ENCODE measurements at places on chromosomes 11 and 22.

GRCh38 chr11:15484398-15484797 is 369.7 kb downstream of the INSC start:
- DNase-seq = no peak

DNA sequence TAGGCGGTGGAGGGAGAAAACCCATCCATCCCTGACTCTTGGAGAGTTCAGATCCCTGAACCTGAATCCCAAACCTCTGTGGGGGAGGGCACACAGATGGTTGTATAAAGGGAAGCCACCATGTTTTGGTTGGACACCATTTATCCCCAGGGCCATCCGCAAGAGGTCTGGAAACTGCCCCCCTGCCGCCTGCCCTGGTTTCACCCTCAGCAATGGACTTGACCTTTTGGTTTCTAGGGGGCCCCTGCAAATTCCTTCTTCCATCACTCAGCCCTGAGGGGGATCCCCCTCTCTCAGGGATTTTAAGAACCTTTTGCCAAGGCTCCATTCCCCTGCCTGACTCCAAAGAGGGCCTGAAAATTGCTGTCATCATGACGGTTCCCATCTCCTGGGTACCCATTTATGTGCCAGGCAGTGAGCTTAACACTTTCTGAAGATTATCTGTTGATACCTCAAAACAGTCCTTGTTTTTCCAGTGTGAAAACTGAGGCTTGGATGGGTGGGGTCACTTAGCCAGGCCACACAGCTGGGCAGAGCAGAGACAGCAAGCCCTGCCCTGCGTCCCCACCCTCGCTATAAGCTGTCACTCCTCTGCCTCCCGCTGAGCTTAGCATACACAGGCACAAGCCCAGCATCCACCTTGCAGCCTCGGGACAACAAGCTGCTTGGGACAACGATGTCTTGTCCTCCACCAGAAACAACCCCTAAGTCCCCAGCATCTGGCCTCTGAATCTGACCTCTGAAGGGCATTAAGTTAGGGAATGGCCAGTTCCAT is 33.2 kb upstream of the CRYBB3 start:
- no peak for DNase-seq

DNA sequence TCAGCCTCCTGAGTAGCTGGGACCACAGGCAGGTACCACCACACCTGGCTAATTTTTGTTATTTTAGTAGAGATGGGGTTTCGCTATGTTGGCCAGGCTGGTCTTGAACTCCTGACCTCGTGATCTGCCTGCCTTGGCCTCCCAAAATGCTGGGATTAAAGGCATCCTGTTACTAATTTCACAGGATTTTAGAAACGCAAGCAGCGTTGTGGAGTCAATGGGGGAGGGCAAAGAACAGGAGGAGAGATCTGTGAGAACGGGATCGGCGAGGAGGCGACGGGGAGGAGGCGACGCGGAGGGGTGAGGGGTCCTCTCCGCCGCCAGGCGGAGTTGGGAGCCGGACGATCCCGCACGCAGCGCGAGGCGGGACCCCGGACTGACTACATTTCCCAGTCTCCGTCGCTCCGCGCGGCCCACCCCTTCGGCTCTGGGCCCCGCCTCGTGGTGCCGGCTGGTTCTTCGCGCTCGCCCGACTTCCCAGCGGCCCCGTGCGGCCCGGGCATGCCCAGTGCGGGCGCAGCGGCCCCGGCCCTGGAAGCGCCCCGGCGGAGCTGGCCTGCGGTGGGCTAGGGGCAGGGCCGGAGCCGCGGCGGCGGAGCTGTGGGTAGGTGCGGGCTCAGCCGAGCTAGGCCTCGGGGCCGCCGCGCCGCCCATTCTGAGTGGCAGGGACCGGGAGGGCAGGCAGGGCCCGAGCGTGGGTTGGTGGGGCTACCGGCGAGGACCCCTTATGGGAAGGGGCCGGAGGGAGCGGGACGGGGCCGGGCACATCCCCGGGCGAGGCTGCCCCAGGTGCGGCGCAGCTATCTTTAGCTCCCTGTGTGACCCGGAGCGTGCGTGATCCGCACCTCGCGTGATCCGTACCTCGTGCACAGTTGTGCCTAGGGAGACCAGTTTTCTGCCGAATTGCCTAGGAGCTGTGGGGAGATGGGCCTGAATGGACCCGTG is at the start of gene EI24:
Gene EI24, plus strand, starts transcription at position 508 of the 945 bp plus-strand sequence. CDS start 3,051 bp downstream, outside the sequence.
- peak; percentile 89 for DNase-seq

- no peak for DNase-seq
These were observed 10.4 kb downstream of the TNKS1BP1 start for GRCh38 chr11:57314221-57314973.
